ENCODE measurements at places on chromosomes 7 and 10.
A peak's percentile ranks its signal among the peaks of the same experiment; 100 is the strongest.

DNA sequence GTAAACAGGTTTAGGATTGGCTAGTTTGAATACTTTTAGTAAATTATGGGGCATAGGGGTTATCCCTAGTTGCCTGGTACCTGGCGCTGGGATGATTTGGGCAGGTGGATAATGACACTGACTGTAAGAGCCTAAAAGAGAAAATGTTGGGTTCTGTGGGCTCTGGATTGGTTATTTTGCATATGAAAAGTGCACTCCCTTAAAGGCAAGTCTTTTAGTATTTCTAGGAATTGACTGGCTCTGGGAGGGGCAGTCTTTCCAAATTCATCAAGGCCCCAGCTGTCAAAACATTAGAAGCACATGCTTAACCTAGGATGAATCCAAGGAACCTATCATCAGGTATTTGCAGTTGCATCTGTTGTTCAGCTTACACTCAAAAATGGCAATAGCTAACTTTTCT, 454.6 kb upstream of the SORCS1 start:
- DNase-seq, result no peak

GRCh38 chr10:69741671-69742355, 59.9 kb upstream of the COL13A1 start:
- no peak for DNase-seq

DNA sequence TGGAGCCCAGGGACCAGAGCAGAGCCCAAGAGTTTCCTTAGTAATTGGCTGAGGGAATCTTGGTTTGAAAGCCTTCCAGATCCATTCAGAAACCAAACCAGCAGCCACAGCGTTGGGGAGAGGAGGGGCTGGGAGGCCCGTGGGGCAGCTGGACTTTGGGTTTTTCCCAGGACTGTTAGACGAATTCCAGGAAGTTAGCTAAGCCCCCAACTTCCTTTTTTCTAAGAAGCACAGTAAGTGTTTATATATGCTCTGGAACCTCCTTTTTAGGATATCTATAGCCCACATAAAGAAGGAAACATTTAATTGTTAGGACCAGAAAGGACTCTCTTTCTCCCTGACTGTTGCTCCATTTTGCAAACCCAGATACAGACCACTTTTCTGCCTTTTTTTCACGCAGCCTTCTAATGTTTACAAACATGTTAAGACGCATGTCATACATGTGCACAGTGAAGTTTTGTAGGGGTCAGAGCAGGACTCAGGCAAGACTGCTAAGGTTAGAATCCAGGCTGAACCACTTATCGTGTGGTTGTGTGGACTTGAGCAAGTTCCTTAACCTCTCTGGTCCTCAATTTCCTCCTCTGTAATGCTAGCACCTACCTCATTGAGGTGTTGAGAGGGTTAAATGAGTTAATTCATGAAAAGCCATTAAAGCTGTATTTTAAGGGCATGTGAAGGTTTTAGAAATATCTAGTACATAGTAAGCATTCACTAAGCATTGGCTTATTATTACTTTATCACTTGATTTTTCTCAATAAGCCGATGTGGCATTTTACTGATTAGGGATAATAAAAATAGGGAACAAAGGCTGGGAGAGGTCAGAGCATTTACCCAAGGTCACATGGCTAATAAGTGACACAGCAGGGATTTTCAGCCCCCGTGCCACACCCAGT, 42.4 kb downstream of the TBATA start:
- no peak for DNase-seq

GRCh38 chr7:153530441-153530840, 521.8 kb upstream of the DPP6 start:
- no peak for DNase-seq

- DNase-seq, result no peak
Measured at GRCh38 chr7:40674316-40674715, 539.5 kb downstream of the SUGCT start.

DNA sequence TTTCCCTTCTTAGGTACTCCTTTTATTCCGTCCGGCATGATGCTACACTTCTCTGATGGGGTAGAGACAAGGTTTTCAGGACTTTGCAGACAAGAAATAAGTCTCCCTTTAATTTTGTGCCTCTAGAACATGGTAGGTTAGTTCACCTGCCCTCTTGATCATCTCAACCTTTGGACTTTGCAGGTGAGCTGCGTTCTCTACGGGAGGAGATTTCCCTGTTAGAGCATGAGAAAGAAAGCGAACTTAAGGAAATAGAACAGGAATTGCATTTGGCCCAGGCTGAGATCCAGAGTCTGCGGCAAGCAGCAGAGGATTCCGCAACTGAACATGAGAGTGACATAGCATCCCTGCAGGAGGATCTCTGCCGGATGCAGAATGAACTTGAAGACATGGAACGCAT, 9.2 kb downstream of the CCDC136 start:
- no peak for DNase-seq

DNA sequence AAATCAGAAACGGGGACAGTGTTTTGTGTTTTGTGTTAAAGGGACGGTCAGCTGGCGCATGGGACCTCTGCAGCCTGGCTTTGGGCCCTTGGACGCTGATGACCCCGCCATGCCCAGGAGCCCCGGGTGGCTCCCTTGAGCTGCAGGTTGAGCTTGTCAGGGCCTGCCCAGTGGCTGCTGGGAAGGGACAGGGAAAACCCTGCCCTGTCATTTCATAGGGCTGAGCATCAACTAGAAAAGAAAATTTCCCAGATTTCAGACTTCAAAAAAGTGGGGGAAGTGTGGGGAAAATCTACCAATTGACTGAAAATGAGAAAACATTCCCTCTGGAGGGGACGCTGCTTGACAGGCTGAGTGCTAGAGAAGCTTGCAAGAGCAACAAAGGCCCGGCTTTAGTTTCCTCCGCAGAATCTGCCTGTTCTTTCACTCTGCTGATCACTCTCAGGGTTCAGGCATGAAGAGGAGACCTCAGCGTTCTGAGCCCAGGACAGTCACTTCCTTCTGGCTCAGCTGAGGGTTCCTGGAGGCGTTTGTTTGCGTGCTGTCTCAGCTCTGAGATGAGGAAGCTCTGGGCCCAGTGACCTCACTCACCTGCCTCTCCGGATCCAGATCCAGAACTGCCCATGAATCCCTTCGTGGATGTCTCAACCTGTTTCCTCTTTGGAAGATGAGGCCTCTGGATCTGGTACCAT, 18.6 kb upstream of the DNAJB6 start:
- DNase-seq, result no peak

- DNase-seq, result no peak
Measured at GRCh38 chr7:143385891-143386781, 5.0 kb downstream of the ZYX start.

DNA sequence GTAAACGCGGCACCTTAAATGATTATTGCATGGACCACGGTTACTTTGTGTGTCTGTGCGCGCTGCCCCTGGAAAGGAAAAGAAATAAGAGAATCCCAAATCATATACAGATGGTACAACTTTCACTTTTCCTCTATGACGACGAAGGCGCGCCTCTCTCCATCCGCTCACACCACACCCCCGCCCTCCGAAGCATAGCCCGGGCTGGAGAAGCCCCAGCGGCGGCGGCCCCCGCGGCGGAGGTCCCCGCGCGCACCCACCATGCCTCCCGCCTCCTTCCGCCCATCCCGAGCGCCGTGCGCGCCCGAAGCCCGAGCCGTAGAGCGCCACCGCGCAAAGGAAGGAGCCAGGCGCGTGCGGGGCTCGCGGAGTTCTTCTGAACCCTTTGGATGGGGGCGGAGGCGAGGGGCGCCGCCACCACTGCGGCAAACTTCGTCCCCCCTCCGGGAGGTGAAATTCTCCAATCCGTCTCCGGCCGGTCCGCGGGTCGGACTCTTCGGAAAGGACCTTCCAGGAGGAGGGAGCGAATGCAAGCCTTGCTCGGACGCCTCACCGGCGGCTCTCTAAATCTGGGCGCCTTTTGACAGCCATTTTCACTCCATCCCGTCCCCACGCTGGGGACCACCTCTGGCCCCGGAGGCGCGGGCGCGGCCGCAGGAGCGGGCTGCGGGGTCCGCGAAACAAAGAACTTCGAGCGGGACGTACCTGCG, 588 bp downstream of the GLI3 start:
- DNase-seq, result peak; percentile 16

DNA sequence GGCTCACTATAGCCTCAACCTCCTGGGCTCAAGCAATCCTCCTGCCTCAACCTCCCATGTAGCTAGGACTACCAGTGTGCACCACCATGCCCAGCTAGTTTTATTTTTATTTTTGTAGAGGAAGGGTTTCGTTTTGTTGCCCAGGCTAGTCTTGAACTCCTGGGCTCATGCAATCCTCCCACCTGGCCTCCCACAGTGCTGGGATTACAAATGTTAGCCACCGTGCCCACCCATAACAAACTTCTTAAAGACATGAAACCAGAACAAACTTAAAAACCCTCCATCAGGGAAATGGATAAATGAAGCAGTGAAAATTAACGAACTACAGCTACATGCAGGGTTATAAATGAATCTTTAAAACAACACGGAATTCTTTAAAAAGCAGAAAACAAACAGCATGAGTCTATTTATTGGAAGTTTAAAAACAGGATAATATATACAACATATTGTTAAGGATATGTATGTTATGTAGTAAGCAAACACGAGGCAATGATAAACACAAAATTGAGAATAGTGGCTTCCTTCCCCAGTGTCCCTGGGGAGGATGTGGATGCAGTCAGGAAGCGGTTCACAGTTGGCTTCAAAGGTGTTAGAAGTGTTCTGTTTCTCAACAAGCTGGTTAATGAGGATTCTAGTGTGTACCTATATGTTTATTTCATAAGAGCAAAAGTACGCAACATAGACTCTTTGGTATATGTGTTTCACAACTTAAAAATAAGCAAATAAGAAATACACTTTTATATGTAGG, 128.2 kb upstream of the IMMP2L start:
- no peak for DNase-seq

DNA sequence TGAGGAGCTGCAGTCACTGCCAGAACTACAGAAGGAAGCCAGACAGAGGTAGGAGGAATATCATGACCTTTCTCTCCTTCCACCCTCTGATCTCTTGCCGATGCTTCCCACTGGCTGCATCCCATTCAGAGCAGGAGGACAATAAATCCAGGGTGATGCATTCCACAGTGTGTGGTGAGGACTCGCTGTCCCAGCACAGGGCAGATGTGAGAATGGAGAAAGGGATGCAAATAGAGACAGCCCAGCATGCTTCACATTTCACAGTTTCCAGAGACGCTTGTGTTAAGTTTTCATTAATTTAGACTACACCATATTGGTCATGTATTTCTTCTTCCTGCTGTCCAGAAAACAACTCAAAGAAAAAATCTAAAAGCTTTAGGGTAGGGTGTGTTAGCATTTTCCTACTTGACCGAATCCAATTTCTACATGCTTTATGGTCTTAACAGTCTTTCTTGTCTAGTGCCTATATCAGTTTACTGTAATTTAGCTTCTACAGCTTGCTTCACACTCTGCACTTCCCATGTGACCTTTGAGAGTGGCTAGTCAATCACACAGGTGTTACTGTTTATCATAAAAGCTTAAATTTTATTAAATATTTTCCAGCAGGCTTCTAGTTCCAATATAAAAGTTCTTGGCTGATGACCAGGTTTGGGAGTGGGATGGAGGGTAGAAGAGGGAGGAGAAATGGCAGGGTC, 155.6 kb downstream of the RAPGEF5 start:
- no peak for DNase-seq

DNA sequence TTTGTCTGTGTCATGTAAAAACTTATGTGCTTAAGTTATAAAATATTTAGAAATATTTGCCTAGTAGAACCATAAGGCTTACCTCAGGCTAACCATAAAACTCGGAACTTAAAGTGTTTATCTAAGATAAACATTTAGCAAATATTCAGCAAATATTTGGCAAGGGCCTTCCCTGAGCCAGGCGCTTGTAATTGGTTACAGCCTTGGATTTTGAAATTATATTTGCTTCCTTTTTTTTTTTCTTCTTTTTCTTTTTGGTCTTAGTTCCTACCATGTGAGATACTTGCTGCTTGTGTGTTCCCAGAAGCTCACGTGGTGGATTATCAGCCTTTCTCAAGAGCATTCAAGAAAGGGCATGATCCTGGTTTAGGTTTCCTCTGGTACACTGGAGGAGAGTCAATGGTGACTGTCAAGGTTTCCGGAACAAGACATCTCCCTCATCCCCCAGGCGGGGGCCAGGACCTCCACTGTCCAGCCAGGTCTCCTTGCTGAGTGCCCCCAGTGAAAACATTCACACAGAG, 5.2 kb upstream of the BRI3 start:
- no peak for DNase-seq

DNA sequence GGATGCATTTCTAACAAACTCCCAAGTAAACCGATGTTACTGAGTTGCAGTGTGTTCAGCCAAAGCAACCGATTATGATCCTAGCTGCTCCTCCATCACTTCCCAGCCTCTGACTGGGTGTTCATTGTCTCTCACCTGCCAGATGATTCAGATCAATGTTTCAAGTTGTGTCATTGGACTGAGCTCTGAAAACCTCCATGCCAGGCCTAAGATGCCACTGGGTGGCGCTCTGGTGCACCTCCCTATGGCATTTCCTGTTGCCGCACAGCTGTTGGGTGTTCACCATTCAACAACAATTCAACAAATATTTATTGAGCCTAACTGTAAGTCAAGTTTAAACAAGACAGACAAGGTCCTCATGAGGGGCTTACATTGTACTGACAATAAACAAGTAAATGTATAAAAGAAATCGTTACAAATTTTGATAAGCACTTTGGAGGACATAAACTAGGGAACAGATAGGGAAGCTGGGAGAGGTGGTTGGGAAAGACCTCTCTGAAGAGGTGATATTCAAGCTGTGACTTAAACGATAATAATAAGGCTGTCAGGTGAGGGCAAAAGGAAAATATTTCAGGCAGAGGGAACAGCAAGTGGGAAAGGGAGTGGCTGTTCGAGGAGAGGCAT, 22.8 kb downstream of the RGR start:
- DNase-seq, result no peak

All from thoracic aorta (tissue), 2 donors.